Right cardiac atrium (tissue), 5 donors: ENCODE measurements at places on chromosomes 3 and 15.
A peak's percentile ranks its signal among the peaks of the same experiment; 100 is the strongest.

GRCh38 chr3:72263223-72263990, 478.5 kb upstream of the PROK2 start:
- DNase-seq: no peak

- DNase-seq: no peak
Measured at GRCh38 chr3:40268802-40269524, 40.5 kb upstream of the EIF1B start.

DNA sequence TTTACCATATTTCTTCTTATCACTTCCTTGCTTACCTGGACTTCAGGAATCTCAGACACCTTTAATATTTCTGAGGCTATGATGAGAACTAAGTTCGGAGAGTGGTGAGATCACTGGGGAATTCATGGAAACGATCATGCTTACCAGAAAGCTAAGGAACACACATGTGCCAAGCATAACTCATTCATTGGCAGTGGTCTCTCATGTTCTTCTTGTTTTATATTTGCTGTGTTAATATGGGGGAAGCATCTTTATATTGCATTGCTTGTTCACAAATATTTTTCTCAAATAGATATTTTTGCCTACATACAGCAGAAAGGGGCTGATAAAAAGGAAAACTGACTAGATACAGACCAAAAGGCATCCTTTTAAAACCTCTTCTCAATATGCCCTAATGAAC, 55.8 kb downstream of the COL6A6 start:
- DNase-seq: no peak

GRCh38 chr15:74228723-74229081, 7.4 kb upstream of the CCDC33 start:
- DNase-seq: peak; percentile 69

DNA sequence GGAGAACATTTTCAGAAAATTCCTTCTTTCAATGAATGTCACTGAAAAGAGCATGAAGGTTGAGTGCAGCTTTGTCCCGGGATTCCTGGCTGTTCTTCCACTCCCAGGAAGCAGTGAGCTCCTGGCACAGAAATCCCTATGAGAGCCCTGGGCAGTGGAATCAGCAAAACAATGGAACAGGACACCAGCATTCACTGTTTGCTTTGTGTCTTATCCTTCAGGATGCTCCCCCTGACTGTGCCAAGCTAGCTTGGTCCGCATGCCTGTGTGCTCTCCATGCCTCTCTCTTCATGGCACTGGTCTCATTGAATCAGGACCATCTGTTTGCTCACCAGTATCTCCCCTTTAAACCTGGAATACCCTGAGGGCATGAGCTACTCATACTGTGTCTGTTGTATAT, 102.0 kb upstream of the GADL1 start:
- DNase-seq: no peak

- DNase-seq: no peak
Measured at GRCh38 chr3:194057570-194058188, 78.3 kb upstream of the HES1 start.

DNA sequence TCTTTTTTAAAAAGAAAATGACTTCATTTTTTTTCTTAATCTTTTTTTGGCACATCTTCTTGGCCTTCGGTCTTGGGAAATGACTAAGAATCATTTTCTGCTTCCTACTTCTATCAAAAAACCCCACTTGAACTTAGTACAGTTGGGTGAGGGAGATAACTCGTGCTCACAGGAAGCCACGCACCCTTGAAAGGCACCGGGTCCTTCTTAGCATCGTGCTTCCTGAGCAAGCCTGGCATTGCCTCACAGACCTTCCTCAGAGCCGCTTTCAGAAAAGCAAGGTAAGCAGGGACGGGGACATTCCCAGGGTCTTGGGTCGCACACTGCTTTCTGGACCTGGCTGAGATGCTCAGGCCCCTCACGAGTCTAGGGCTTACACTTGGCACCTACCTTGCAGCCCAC, at the start of gene CCR4:
Gene CCR4, plus strand, starts transcription at position 235 of the 402 bp plus-strand sequence. CDS start 1,779 bp downstream, outside the sequence.
- DNase-seq: no peak
